ENCODE measurements at places on chromosomes 4 and X.

DNA sequence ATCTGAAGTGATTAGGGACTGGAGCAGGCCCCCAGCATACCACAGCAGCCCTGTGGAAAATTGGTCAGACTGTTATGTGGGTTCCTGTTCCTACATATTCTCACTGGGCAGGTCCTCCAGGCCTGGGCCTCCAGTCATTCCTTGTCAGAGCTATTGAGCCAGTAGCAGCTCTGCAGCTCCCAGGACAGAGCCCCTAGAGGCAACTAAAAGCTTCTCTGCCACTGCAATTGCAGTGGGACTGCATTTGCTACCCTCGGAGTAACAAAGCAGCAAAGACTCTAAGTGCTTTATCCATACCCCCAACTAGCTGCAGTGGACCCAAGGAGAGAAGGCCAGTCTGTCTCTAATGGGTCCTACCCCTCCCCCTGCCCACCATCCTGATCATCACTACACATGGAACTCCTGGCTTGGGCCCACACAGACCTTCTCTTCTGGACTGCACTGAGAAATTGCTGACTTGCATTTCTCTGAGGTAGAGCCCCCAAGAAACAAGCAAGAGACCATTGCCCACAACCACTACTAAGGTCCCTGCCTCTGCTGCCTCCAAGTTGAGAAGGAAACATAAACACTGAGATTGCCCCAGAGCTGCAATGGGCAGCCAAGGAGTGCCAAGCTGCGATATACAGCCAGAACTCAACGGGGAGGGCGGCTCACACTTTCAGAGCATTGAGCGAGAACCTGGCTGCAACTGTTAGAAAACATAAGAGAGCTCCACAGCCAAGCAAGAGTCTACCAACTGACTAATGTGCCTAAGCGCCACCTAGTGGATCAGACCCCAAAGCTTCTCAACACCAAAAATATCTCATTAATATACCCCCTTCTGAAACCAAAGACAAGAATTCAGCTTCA lies 738.7 kb upstream of the NDST4 start:
- peak; percentile 3 for DNase-seq

GRCh38 chr4:8694226-8694625 lies 101.7 kb downstream of the CPZ start:
- DNase-seq: no peak

- no peak for DNase-seq
Observed at GRCh38 chr4:101835121-101835904, 44.8 kb downstream of the BANK1 start.

GRCh38 chr4:168453146-168453545 lies 27.1 kb downstream of the DDX60L start:
- no peak for DNase-seq

DNA sequence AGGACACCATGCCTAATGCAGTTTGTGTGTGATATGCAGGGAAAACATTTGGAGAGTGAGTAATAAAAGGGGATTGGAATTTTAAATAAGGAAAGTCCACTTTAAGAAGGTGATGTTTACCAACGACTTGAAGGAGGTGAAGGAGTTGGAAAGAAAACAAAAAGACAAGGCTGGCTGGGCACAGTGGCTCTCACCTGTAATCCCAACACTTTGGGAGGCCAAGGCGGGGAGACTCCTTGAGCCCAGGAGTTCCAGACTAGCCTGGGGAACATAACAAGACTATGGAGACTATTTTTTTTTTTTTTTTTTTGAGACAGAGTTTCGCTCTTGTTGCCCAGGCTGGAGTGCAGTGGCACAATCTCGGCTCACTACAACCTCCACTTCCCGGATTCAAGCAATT lies 11.0 kb downstream of the NDUFB11 start:
- DNase-seq: no peak

- DNase-seq: no peak
Observed at GRCh38 chr4:185036019-185036418, 17.7 kb downstream of the HELT start.

- no peak for DNase-seq
Observed at GRCh38 chrX:110004731-110005369, 1.9 kb downstream of the TMEM164 start.

- no peak for DNase-seq
Observed at GRCh38 chrX:97234471-97235081, 350.9 kb downstream of the RPA4 start.

GRCh38 chr4:23717528-23718248 lies 172.2 kb downstream of the PPARGC1A start:
- DNase-seq: no peak

- DNase-seq: no peak
Observed at GRCh38 chr4:59971952-59972351, 1228.2 kb upstream of the ADGRL3 start.

- no peak for DNase-seq
Observed at GRCh38 chr4:90357117-90357710, 230.0 kb downstream of the CCSER1 start.

DNA sequence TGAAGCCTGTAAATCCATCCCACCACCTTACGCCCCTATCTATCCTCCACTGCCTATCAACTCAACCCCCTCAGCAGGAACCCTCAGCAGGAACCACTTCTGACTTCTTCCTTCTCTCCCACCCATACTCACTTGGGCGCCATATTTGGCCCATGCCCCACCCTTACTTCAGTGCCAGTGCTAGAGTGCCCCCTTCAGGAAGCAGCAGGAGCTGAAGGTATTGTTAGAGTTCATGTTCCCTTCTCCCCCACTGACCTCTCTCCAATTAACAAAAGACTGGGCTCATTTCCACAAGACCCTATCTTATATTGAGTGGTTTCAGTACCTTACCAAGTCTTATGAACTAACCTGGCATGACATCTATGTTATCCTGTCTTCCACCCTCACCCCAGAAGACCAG lies 363.1 kb upstream of the SLIT2 start:
- DNase-seq: no peak

DNA sequence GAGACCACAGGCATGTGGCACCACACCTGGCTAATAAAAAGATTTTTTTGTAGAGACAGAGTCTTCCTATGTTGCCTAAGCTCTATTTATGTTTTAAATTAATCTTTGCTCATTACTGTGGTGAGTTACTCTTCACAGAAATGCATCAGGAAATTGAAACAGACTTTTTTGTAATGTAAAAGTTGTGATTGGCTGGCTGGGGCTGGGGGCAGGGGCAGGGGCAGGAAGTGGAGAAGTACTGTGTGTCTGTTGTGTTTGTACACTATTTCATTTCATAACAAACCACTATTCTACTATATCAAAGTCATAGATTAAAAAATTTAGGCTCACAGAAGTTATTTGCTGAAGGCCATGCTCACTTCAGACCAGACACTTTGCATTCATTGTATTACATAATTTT lies 19.1 kb upstream of the ABRAXAS1 start:
- DNase-seq: peak; percentile 40

- peak; percentile 65 for DNase-seq
Observed at GRCh38 chrX:15336023-15336413, 695 bp upstream of the PIGA start.

DNA sequence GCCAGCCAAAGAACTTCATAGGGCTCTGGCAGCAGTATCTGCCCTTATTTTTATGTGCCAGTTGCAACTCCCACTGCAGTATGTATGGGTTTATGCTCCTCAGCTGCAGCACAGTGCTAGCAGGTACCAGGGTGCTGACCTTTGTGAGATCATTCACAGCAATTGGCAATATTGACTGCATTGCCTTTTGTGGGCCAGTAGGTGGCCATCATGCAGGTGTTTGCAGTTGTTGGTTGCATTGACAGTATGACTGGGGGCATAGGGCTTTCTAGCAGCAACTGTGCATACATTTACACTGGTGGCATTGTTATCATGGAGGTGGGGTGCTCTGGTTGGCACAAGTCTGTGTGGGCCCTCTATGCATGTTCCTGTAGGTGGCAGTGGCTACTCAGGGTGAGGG lies 42.5 kb downstream of the FAAH2 start:
- DNase-seq: no peak

GRCh38 chr4:176834531-176834930 lies 41.8 kb upstream of the VEGFC start:
- no peak for DNase-seq

DNA sequence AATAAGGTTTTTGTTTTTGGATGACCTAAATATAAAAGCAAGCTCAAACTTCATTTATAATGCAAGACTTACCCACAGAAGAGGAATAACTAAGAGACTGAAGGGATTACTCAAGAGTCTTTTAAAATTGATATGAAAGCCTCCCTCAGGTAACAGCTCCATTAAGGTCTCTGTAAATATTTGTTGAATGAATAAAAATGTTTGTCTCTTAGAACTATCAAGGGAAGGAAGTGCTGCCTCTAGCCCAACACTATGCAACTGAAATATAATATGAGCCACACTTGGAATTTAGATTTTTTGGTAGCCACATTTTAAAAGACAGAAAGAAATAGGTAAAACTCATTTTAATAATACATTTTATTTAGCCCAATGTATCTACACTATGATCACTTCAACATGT lies 127.8 kb downstream of the SH3RF1 start:
- no peak for DNase-seq

GRCh38 chrX:76850851-76851250 lies 423.3 kb downstream of the MAGEE1 start:
- DNase-seq: no peak

GRCh38 chr4:627347-628125 lies 2.2 kb downstream of the PDE6B start:
- DNase-seq: no peak

GRCh38 chr4:1318046-1318375 lies 28.3 kb downstream of the MAEA start:
- no peak for DNase-seq

GRCh38 chr4:144574000-144574399 lies 72.0 kb upstream of the HHIP start:
- DNase-seq: no peak

- no peak for DNase-seq
Observed at GRCh38 chr4:55125763-55126541, 557 bp upstream of the KDR start.

DNA sequence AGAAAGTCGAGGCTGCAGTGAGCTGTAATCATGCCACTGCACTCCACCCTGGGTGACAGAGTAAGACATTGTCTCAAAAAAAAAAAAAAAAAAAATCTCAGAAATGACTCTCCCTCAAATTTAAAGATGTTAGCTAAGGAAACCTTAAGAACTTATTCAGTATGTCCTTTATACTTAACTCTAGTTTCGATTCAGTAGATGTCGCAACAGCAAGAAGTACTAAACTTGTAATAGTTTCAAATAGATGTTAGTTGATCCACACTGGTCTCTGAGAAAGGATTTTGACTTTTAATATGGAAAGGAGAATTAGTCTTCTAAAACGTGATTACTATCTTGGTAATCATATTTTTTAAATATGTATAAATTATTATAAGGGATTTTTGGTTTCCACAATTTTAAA lies 29.6 kb downstream of the NKX3-2 start:
- DNase-seq: no peak

DNA sequence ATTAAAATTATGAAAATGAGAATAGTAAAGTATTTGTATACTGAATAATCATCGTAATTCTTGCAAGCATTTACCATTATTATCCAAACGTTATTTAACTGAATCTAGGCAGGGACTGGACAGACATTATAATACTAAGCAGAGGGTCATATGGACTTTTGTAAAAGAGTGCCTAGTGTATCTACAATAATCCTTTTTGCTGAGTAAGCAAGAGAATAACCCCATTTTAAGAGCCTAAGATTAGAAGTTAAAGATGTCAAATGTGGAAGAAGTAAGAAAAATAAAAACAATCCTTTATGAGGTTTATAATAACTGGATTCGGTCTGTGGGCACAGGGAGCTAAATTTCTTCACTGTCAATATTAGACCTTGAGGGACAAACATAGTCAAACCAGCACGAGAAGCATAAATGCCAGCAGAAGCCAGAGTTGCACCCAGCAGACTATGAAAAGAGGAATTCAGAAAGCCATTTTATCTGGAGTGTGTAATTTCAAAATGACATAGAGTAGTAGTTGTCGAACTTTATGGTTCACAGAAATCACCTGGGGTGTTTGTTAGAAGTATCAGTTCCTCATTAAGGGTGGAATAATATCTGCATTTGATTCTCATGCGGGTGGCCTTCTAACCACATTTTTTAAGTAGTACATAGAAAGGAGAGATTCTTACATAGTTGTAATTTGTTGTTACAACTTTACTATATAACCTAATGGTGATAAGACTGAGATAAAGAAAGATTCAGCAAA lies 39.7 kb upstream of the DCLK2 start:
- DNase-seq: no peak

GRCh38 chrX:68830419-68831404 lies 1.9 kb downstream of the EFNB1 start:
- DNase-seq: no peak

- no peak for DNase-seq
Observed at GRCh38 chr4:132297346-132297745, 851.7 kb upstream of the PCDH10 start.

GRCh38 chr4:121791481-121791880 lies 9.6 kb upstream of the EXOSC9 start:
- no peak for DNase-seq

DNA sequence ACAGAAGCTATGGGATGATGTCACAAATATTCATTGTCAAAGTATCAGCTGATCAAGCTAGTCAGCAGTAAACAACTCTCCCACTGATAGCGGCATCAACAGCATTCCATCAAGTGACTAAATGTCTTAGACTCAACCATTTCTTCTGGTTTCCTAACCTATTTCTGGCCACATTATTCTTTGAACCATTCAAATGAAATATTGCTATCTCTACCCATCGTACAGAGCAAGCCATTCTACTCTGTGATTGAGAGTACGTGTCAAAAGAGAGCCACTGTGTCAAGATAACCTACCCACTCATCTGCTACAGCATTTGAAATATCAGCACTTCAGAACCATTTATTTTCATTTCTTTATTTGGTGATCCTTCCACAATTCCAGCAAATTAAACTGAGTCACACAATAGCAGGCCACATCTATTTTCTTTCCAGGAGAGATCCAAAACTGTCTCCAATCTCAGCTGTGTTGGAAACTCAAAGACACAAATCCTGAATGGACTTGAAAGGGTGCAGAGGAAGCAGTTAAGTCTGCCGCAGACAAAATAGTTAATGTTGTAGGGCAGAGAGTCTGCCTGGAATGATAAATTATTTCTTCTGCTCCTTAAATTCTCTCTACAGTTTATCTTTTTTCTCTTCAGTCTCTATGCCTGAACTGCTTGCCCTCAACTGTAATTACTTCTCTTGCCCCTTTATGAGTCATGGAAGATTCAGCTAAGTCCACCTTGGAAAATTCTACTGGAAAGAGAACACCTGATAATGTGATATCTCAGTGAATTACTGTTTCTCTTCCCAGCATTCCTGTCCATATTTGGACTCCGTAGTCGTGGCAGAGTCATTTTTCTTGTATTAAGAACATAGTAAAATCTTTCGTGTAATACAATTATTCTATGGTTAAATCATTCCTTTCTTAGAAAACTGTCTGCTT lies 364.8 kb downstream of the PDGFC start:
- DNase-seq: no peak

DNA sequence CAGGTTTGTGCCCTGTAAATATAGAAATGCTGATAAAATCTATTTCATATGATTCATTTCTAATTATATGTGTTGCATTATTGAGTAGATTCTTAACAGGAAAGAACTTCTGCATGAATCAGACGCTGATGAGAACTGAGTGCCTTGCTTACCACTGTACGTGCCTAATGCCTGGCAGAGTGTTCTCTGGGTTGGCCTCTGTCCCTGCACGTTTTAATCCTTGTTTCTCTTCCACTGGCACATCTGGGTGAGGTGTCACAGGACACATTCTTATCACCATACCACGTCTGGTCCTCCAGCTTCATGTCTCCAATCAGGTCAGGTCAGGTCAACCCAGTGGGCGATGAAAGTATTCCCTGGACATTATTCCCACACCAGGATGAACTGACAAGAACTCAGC lies 53.6 kb downstream of the KLF3 start:
- no peak for DNase-seq
